Nephron progenitor cell (in vitro differentiated cells): ENCODE measurements at places on chromosomes 13 and 19.

- no peak for DNase-seq
These were observed 394.3 kb downstream of the FOXO1 start for GRCh38 chr13:40271931-40272775.

GRCh38 chr19:52336791-52337381 is 843 bp downstream of the ZNF610 start:
- DNase-seq = peak; percentile 16

GRCh38 chr13:45063261-45063860 is 56.9 kb upstream of the GTF2F2 start:
- DNase-seq = no peak

DNA sequence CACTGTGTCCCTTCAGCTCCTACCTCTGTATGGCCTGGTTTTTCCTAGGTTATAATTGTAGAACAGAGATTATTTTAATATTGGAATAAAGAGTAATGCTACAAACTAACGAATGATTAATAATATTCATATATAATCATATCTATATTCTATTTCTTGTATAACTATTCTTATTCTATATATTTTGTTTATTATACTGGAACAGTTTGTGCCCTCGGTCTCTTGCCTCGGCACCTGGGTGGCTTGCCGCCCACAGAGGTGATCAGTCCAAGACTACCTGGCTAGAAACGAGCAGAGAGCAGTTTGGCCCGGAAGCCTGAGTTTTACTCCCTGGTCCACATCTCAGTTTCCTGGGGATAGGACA is 3.9 kb upstream of the SLC27A1 start:
- no peak for DNase-seq

DNA sequence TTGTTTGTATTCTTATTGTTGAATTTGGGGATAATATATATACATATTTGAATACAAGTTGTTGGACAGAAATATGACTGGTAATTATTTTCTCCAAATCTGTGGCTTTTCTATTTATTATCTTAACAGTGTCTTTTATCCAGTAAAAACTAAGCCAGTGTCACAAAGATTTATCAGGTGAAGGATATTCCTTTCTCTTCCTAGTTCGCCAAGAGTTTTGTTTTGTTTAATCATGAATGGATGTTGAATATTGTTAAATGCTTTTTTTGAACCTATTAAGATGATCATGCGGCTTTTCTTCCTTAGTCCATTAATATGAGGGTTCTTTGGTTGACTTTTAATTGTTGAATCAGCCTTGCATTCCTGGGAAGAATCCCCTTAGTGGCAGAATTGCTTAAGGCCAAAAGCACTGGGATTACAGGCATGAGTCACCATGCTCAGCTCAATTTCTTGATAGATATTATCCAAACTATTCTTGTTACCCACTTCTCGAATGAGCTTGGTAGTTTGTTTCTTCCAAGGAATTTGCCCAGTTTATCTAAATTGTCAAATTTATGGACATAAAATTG is 53.3 kb downstream of the TEX26 start:
- DNase-seq = no peak

- DNase-seq = no peak
These were observed 5.8 kb downstream of the CHST8 start for GRCh38 chr19:33627526-33627925.

DNA sequence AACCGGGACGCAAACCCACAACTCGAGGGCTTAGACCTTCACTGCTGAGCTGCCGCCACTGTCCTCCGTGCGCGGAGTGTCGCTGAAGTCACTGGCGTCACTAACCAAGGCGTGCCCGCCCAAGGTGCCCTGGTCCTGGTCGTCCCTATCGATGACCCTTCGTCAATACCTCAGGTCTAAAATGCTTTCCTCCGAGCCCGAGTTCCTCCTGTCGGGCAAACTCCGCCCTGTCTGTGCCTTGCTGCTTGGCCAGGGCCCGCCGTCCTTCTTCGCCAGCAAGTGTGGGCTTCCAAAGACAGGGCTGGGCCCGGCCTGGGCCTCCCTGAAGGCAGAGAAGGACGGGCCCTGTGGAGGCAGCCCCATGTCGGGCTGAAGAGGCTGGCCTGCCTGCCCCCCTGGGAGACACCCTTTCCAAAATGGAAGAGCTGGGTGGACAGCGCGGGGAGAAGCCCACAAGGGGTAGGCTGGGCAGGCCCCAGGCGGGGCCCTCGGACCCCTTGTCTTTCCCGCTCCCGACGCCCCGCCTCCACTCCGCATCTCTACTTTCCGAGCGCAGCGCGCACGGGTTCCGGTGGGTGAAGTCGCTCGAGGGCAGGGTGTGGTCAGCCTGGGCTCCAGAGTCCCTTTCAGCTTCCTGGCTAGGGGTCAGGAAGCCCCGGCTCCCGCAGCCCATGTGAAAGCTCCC is 13.4 kb downstream of the RB1 start:
- DNase-seq = no peak

GRCh38 chr13:39040206-39040605 is 1.9 kb downstream of the NHLRC3 start:
- no peak for DNase-seq

- no peak for DNase-seq
These were observed 13.1 kb upstream of the SLC1A6 start for GRCh38 chr19:14992780-14993179.

DNA sequence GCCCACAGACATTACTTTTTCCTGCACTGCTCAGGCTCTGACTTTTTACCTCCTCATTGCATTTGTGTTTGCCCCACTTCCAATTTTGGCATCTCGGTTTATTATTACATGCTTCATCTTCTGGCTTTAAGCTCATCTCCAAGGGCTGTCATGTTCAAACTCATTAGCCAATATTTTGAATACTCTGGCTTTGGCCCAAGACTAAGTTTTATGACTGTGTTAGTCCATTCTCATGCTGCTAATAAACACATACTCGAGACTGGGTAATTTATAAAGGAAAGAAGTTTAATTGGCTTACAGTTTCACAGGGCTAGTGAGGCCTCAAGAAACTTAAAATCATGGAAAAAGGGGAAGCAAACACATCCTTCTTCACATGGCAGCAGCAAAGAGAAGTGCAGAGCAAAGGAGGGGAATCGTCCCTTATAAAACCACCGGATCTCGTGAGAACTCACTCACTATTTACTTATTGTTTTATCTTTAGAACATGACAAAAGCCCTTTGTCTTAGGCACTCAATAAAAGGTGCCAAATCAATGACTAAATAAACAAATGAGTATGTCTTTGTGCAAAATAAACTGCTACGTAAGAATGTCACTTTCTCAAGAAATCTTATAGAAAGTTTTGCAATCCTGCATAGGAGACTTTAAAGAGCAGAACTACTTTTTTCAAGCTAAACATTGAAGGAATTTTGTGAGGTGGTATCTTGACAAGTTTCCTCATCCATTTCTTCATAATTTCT is 233.4 kb upstream of the SPRY2 start:
- DNase-seq = no peak

GRCh38 chr13:96238861-96239260 is 149.0 kb downstream of the HS6ST3 start:
- no peak for DNase-seq

- DNase-seq = no peak
These were observed 9.3 kb downstream of the GP6 start for GRCh38 chr19:55028757-55029156.

GRCh38 chr19:38904581-38905539 is 5.1 kb downstream of the NFKBIB start:
- no peak for DNase-seq

- DNase-seq = no peak
These were observed 679 bp upstream of the CDADC1 start for GRCh38 chr13:49246850-49247642.
